ENCODE measurements at places on chromosomes 5 and 9. TPM values are rescaled to one million over a fixed set of nuclear protein-coding genes. Genes with fewer than 3 reads are reported as not detected.

The POLR3G gene
- 3.6 TPM for total RNA-seq

The SOX30 gene
- total RNA-seq, result not detected

The PCDHA6 gene
- 0.76 TPM for total RNA-seq

The THBS4 gene
- 2.1 TPM for total RNA-seq

The CTXN3 gene
- not detected for total RNA-seq
